Activated CD8-positive, alpha-beta memory T cell treated with anti-CD3 and anti-CD28 coated beads for 1 hour (primary cell): ENCODE measurements at places on chromosomes 6 and 20.

DNA sequence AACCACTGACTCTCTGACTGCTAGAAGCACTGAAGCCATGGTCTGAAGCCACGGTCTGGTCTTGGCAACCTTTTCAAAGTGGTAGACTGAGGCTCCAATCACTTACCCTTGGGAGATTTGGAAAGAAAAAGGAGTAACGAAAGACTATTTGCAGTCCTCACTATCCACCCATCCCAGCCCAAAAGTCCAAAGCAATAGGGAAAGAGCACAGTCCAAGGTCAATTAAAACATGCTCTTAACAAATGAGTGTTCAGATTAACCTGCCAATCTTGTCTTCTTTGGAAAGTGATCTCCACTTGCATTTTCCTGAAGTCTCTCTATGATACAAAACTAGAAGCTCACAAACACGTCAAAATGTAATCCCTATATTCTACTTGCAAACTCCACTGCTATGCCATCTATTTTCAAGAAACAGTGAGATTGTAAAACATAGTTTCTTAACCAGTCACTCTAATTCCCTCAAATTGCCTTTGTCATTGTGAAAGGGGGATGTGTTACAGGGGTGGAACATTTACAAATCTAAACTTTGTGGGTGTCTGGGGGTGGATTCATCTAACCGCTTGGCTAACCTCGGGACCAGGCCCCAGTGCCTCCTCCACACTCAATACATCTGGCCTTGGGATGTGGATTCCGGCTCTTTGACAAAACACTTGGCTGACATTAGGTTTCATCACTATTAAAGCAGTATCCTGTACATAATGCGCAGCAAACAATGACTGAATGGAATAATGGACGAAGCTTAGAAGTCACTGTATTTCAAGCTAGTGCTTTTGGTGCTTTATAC is 56.4 kb downstream of the B4GALT5 start:
- DNase-seq: no peak

- DNase-seq: no peak
Observed at GRCh38 chr6:25874118-25874517, at the start of gene SLC17A3. Gene SLC17A3 (minus strand): TSS chr6:25874243. CDS start chr6:25868387, 5,856 bp downstream.

GRCh38 chr6:168417679-168418557 is 23.1 kb upstream of the SMOC2 start:
- no peak for DNase-seq

DNA sequence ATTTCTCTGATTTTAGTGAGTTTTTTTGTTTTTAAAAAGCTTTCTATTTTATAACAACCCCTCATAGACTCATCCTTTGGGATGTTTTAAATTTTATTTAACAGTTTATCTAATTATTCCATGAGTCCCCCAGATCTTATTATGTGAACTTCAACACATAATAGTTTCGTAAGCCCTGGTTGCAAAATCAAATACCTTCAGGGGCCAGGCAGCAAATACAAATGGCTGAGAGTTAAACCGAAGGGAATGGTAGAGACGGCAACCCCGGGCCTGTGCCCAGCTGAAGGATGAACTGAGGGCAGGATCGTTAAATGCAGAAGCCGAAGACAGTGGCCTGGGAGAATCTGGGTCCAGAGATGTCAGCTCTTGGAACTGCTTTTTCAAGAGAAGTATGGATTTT is 88.4 kb downstream of the RTN4IP1 start:
- no peak for DNase-seq

GRCh38 chr20:4179545-4179944 is 164.2 kb upstream of the RNF24 start:
- no peak for DNase-seq

- DNase-seq: no peak
Observed at GRCh38 chr6:99613705-99614429, 7.2 kb downstream of the PRDM13 start.

- no peak for DNase-seq
Observed at GRCh38 chr6:12385316-12385715, 95.2 kb downstream of the EDN1 start.

DNA sequence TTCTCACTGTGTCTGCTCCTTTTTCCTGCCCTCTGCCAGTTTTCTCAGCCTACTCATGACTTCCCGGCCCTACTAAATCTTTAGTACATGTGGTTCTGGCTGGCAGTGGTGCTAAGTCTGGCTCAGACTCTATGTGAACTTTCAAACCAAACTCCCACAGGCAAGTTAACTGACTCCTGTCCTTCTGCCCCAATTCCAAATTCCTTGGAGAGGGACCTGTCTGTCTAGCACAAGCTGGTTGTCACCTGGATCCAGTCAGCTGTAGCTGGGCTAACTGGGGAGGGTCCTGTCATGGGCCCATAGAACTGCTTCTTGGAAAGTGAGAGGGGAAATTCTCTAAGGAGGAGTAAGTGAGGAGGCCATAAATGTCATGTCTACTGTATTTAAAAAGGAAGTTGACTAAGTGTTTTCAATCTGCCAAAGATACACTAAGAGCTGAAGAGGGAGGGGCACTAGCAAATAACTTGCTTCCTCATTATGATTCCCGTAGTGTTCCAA is 240.1 kb downstream of the KCNQ5 start:
- no peak for DNase-seq

DNA sequence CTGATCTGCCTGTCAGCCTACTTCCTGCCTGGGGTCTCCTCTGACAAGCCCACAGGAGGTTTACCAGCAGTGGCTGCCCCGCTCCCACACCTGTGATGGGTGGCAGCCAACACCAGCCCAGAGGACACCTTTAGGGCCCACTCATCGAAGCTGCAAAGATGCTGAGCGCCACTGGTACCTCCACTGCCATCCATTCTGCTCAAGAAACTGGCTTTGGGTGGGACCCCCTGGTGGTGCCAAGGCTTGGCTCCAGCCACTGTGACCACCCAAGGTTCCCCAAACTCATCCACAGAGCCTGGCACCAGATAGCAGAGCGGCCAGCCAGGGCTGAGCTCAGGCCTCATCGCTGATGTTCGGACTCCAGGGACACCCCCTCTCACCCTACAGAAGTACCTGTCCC is 42.5 kb downstream of the PREX1 start:
- no peak for DNase-seq

DNA sequence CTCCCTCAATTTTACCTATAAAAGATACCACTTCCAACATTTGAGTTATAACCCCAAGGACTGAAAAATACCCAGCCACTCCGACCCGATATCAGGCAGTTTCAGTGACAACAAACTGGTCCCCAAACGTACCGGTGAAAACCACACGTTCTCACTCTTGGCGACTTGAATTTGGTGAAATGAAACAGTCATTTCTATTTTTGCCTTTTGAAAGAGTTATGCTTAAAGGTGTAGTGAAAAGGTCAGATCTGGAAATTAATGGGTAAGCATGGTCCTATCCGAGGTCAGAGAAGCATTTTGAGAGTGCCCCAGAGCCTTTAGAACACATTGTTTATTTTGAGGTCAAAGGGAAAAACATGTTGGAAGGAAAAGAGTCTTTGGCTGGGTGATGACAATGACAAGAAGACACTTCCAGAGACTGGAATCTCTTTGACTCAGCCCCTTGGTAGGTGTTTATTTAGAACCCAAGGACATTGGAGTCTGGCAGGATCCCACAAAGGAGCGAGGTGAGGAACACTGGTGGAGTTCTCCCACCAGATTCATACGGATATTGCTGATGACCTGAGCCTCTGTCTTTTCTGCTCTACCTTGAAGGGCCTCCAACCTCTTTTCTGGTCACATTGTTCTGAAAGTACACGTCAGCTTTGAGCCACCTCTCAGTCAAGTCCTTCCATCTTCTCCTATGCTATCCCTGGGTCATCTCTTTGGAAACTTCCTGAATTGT is 235.0 kb downstream of the GMPR start:
- no peak for DNase-seq

DNA sequence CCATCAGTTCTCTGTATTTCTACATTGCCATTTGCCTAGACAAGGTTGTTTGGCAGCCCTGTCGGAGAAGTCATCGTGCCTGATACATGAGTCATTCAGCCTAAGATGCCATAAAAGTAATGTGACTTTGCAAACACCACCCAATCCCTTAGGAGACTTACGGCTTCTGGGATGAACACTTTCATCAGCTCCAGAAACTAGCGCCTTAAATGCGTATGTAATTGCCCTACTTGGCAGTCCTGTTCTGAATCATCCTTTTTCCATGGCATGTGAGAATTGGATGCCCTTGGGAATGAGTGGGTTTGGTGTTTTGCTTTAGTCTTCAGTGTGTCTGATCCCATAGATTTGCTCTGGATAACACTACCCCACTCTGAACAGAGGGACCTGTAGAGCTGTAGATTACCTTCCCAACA is 158.5 kb downstream of the SASH1 start:
- no peak for DNase-seq

- no peak for DNase-seq
Observed at GRCh38 chr6:41719436-41720261, 15.8 kb downstream of the TFEB start.

- DNase-seq: no peak
Observed at GRCh38 chr20:39874049-39874893, 814.8 kb downstream of the MAFB start.

DNA sequence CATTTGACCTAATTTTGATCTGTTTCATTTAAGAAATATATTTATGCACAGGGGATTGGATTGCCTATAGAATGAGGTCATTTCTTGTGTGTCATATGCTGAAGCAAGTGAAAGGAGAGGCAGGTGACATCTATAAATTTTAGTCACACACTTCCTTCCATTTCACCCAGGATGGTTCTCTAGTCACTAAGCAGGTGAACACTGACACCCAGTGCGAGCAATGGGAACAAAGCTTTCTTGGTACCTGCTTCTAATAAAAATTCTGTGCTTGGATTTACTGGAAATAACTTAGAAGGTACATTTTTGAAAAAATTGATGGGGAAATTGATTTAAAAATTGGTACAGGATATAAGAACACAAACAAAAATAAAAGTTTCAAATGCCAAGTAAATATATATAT is 66.9 kb upstream of the MC3R start:
- DNase-seq: no peak

GRCh38 chr6:156851454-156851921 is 74.3 kb downstream of the ARID1B start:
- DNase-seq: no peak

DNA sequence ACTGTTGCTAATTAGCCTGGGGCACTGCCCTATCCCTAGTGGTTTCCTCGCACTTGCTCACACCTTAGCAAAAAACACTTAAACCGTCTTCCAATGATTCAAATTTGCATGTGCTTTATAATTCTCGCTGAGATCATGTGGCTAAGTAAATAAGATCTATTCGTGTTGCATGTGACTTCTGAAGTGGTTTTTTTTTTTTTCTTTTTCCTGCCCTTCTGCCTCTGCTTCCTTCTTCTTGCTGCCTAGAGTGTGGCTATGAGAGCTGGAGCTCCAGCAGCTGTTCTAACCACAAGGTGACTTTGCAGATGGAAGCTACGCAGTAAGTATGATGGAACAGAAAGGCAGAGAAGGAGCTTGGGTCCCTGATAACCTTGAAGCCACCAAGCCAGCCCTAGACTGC is 36.5 kb downstream of the SULF2 start:
- DNase-seq: no peak

DNA sequence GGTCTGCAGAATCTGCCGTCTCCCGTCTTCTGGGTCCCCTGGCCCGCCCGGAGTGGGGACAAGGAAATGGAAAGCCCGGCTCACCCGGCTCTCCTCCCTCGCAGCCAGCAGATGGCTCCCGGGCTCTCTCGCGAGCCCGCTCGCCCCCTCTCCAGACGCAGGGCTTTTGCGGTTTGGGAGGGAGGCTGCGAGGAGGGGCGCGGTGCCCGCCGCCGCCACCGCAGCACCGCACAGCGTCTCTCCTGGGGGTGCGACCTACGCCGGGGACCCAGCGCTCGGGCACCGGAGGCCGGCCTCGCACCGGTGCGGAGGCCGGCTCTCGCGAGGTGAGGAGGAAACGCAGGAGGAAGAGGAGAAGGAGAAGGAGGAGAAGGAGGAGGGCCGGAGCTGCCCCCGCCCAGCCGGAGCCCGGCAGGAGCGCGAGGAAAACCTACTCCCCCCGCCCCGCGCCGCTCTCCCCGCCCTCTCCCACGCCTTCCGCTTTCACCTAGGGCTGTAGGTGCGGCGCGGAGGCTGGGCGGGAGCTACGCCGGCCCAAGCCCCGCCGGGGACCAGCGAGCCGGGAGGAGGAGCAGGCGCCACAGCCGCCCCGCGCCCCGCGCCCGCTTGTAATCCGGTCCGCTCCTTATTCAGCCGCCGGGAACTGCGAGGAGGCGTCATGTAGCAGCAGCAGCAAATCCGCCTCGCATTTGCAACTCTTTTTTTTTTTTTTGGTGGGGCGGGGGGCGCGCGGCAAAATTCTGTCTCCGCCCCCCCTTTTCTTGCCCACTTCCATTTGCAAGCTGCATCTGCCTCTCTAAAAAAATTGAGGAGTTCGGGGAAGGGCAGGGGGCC is at the start of gene CARMIL1:
Gene CARMIL1, plus strand, starts transcription at position 461 of the 834 bp plus-strand sequence. CDS start 422 bp downstream, outside the sequence.
- DNase-seq: no peak

DNA sequence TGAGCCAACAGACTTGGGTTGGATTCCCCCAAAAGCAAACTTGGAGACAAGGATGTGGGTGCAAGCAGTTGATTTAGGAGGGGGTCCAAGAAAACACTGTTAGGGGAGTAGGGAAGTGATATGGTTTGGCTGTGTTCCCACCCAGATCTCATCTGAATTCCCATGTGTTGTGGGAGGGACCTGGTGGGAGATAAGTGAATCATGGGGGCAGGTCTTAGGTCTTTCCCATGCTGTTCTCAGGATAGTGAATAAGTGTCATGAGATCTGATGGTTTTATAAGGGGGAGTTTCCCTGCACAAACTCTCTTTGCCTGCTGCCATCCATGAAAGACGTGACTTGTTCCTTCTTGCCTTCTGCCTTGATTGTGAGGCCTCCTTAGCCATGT is 542.6 kb downstream of the DHX35 start:
- no peak for DNase-seq

- DNase-seq: no peak
Observed at GRCh38 chr6:30244560-30244959, 31.4 kb upstream of the TRIM26 start.

DNA sequence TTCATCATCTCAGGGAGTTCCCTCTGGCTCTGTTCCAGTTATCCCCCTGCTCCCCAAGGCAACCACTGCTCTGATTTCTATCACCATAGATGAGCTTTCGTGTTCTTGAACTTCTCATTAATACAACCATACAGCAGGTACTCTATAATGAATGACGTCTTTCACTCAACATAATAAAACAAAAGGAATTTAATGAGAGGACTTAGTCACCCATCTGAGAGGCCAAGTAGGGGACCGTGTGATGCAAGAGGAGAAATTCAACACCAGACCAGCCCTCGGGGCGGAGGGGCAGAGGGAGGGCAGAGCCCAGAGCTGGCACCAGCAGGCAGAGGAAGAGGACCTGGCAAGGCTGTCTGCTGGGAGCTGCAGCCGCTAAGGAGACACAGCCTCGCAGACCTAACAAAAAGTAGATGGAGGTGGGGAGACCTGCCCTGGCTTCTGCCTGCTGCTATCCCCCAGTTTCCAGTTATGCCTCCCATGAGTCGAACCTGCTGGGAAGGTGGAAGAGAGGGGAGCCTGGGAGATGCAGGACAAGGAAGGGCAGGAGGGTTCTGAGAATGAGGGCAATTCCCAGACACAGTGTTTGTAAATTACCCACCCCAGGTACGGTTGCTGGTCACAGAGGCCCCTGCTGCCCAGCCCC is 13.8 kb downstream of the CCN5 start:
- no peak for DNase-seq

GRCh38 chr6:72954716-72955115 is 270.6 kb downstream of the KHDC1L start:
- no peak for DNase-seq

GRCh38 chr6:317060-317447 is 24.8 kb downstream of the DUSP22 start:
- DNase-seq: no peak
